ENCODE measurements at places on chromosomes 7 and 10.

DNA sequence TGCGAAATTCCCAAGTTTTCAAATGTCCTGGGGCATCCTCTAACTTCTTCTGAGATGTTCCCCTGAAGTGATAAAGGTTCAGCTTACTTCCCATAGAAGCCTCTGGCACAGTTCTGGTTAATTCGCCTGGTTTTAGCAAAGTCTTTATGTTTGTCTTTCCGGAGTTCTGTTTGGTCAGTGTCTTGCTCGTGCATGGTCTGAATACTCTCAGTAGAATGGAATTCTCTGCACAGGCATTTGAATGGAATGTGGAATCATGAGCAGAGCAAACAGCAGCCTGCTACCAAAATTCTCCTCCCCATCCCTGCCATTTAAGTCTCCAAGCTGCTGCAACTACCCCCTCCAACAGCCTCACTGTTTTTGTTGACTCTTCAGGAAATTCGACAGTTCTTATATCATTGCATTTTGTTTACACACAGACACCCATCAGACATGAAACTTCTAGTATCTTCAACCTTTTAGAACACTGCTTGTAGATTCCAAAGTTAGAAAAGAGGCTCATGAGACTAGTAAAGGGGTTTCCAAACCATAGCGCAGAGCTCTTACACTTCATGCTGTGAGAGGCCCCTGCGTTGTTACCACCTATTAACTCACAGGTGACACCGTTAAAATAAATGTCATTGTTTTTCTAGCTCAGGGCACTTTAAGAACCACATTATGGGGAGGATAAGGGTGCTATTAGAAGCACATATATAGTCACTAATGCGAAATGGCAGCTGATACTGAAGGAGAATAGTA, 129.7 kb downstream of the PLCE1 start:
- DNase-seq, result peak; percentile 59

- DNase-seq, result no peak
Observed at GRCh38 chr7:136869001-136869961, 829 bp downstream of the CHRM2 start.

DNA sequence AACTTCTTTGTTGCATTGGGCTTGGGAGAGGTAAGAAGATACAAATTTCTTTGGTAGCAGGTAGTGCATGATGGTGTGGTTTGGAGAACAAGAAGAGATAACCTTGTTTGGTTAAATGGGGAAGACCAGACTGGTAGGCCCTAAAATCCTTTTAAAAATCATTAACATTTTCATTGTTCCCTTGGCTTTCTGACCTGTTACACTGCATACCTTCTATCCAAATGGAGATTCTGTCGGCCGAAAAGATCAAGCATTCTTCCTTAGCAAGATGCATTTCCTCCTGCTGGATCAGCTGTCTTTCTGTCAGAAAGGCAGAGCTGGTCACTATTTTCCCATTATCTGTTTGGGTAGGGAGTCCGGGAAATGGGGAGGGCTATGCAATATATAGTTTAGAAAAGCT, 33.7 kb downstream of the AGK start:
- DNase-seq, result no peak

DNA sequence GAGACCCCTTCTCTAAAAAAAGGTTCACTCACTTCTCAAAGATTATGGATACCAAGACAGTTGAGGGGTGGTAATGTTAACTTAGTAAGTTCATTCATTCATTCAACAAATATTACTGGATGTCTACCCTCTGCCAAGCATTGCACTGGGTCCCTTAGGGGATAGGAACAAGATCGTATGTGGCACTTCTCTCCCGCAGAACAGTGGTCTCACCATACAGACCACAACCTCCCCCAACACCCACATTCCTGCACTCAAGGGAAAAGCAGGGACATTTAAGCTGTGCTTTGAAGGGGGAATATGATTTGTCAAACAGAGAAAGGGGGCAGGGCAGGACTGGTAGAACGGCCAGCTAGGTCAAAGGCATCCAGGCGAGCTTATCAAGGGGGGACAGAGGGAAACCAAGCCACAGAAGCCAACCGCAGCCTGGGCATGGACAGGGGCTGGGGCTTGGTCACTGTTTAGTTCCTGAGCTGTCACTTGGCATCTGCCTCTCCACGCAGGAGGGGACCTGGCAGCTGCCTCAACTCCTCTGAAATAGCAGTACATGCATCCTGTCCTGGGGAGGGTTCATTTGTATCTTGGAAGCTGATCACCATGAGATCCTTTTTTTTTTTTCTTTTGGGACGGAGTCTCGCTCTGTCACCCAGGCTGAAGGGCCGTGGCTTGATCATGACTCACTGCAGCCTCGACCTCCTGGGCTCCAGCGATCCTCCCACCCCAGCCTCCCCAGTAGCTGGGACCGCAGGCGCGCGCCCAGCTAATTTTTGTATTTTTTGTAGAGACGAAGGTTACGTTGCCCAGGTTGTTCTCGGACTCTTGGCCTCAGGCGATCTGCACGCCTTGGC, 949 bp upstream of the CLIP2 start:
- DNase-seq, result peak; percentile 86

GRCh38 chr7:155483245-155483644, 25.3 kb downstream of the EN2 start:
- no peak for DNase-seq

DNA sequence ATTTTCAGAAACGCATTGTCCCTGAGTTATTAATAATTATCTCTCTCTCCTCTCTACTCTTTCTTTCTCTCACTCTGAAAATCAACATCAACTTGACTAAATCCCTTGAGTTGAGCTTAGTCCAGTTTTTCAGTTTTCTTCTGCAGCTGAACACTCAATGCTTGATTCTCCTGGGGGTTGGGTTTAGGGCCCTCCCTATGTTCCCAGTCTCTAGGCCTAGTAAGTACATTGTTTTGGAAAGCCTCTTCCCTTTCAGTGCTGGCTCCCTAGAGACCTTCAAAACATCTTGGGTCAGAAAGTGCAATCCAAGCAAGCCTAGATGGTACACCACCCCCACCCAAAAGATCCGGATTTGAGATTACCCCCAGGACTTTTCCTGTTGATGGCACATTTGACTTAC, 488.5 kb downstream of the LRMDA start:
- no peak for DNase-seq

DNA sequence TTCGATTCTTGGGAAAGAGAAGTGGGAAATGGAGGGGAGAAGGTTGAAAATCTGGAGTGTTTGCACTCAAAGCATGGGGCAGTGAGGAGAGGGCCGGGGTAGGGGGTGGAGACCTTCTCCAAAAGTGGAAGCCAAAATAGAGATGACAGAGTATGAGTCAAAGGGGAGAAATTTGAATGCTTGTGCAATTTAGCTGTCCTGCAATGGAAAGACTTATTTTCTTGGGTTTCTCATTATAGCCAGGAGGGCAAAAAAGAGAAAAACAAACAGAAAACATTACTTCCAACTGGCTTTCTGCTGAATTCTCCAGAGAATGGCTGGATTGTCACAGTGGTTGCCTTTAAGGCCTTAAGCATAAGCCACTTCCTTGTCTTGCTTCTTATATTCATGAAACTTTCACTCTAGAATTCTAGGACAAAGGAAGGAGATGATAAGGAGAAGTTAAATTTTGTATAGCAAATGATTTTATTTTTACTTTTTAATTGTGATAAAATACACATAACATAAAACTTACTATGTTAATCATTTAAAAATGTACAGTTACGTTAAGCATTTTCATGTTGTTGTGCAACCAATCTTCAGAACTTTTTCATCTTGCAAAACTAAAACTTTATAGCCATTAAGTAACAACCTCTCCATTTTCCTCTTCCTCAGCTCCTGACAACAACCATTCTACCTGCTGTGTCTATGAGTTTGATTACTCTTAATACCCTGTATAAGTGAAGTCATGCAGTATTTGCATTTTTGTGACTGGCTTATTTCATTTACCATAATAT, 100.2 kb downstream of the GPR85 start:
- peak; percentile 72 for DNase-seq

DNA sequence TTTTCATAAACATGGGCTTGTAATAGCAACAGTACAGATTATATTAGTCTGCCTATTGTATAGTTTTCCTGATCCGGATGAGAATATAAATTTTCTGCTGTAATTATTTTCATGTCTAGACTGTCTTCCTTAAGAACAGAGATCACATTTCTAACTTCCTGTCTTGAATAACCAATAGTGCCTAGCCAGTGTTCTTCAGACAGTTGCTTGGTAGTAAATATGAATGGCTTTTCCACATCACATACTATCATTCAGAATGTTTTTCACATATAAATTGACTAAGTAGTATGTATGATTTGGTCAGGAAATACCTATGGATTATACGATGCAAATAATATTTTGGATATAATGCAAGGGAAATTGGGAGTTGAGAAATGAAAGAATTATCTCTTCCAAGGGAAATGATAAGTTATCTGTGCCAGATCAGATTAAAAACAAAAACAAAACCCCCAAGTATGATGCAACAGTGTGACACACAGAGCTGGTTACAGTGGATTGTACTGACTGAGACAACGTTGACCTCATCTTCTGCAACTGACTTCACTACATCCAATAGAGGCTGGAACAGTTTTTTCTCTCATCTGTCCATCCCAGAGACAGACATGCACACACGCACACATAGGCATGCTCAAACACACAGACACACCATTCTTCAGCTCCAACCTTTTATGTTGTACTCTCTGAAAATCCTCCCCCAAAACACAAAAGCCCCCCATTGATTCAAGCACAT, 16.4 kb downstream of the ITGA8 start:
- no peak for DNase-seq

DNA sequence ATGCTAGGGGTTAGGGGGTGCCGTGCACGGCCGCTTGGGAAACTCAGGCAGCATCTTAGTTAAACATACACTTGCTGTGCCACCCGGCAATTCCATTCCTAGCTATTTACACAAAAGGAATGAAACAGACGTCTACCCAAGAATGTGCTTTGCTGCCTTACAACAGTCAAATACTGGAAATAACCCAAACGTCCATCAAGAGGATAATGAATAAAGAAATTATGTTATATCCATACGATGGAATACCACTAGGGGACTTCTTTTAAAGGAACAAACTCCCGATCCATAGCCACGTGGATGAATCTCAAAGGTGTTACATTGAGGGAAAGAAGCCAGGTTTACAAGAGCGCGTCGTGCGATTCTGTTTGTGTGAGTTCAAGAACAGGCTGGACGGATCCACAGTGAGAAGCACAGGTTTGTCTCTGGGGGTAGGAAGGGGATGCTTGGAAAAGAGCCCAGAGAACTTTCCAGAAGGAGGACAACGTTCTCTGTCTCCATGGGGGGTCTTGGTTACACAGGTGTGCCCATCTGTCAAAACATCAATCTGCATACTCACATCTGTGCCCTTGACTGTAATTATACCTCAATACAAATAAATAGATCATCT, 41.8 kb downstream of the STK32C start:
- no peak for DNase-seq

GRCh38 chr10:59582780-59583179, 126.9 kb downstream of the SLC16A9 start:
- no peak for DNase-seq

GRCh38 chr7:106070201-106070551, 41.9 kb downstream of the SYPL1 start:
- peak; percentile 33 for DNase-seq

DNA sequence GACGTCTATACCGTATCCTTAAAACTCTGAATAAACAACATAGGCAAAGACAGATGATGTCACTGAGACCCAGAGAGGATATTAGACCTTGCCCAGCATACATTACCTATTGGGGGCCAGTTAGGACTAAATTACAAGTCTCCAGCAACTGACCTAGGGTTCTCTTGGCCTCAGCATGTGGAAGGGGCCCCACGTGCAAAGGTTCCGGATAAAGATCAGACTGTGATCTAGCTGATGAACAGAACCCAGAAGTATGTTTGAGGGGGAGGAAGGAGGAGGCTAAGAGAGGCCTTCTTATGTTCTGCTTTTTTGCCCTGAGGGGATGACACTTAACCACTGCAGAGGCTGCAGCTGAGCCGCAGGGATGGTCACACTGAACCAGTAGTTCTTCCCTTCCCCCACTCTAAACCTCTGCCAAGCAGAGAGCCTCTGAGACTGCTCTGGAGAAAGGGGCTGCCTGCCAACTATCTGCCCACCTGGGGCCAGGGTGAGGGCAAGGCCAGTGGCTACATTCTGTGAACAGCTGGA, 24.0 kb upstream of the KMT2C start:
- peak; percentile 64 for DNase-seq

- peak; percentile 57 for DNase-seq
Observed at GRCh38 chr10:120131183-120131582, 238.7 kb downstream of the SEC23IP start.

GRCh38 chr10:6612371-6612770, 32.3 kb upstream of the PRKCQ start:
- DNase-seq, result no peak

- DNase-seq, result no peak
Observed at GRCh38 chr7:18535810-18536415, 40.4 kb downstream of the HDAC9 start.

DNA sequence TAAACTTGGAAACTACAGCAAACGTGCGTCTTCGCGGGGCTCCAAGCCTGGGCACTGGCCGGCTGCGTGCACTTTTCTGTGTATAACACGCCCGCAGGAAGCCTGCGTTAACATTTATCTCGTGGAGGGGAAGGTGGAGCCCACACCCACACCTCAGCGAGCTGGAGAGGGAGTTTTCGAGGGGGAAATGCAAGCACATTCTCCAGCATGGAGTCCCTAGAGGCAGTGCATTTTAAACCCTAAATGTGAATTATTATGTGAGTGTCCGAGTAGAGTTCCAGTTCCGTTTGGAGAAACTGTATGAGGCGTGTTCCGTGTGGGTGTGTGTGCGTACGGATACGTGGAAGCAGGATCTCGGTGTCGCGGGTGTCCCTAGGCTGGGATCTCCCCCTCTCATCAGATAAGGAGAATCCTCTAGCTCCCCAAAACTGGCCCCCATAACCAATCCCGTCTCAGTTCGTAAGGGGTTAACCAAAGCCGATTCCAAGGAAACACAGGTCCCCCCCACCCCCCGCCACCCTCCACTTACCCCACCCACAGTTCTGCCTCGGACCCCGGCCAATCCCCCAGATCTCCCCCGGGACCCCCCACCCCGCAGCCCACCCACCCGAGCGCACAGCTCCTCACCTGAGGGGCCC, 403 bp downstream of the CDK6 start:
- peak; percentile 16 for DNase-seq

DNA sequence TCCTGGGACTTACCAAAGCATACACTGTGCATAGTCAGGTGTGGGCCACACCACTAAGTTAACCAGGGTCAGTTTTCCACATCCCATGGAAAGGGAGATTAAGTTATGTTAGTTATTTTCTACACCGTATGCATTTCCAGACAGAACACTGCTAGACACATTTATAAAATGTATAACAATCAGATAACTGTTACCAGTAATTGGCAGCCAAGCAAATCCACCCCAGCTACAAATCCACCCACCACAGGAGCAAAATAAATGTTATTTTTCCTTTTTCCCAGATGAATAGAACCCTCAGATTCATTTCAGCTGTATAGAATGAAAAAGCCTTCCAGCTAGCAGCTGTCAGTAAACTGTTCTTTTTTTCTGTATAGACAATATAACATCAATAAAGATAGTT, 256.9 kb upstream of the FZD1 start:
- no peak for DNase-seq

- no peak for DNase-seq
Observed at GRCh38 chr10:29977171-29977570, 82.2 kb downstream of the JCAD start.

GRCh38 chr7:124085179-124085578, 52.3 kb upstream of the TMEM229A start:
- DNase-seq, result no peak
